GM23248 (cell line): ENCODE measurements at places on chromosomes 12 and 14. TPM values are rescaled to one million over a fixed set of nuclear protein-coding genes. Genes with fewer than 3 reads are reported as not detected.

The NEUROD4 gene
- not detected in 2 replicates for total RNA-seq

The KRT5 gene
- not detected in 2 replicates for total RNA-seq

The NRIP2 gene
- not detected in 2 replicates for total RNA-seq

The ACSS3 gene
- 1.9 and 3.2 TPM in 2 replicates for total RNA-seq

The LRRK2 gene
- 7.0 and 17.1 TPM in 2 replicates for total RNA-seq

The MANSC1 gene
- 2.5 and 12.2 TPM in 2 replicates for total RNA-seq

DNA sequence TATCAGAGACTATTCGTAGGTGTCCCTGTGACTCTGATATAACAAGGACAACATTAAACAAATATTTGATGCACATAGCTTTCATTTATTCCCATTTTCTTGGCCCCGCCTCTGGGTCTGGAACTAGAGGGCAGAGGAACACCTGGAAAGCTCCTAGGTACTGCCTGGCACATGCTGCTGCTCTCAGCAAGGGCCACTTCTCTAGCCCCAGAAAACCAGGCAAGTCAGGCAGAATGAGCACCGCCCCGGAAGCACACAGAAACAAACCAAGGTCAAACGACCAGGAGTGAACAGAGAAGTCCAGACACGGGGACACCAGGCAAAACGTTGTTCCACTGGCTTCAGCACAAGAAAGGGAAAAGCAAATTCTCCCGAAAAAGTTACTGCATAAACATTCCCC lies 76.1 kb downstream of the TTC7B start:
- DNase-seq: no peak

GRCh38 chr12:132604151-132604618 lies 6.2 kb downstream of the LRCOL1 start:
- no peak for DNase-seq

DNA sequence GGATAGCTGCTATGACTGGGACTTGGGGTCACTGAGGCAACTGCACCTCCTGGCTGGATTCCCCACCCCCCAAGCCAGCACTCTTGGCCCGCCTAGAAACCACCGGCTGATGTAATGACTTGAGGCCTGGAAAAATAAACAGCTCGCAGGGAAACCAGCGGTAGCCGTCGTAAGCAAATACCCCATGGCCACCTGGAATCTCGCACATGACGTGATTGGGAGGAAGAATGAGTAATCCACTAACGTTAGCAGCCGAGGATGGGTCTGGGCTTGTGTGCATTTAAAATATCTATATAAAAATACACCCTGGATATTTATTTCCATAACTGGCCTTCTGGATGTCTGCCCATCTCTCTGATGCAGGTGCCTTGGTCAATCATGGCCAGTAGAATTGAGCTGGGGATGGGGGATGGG lies 120.1 kb downstream of the SMOC1 start:
- DNase-seq: peak; percentile 42

DNA sequence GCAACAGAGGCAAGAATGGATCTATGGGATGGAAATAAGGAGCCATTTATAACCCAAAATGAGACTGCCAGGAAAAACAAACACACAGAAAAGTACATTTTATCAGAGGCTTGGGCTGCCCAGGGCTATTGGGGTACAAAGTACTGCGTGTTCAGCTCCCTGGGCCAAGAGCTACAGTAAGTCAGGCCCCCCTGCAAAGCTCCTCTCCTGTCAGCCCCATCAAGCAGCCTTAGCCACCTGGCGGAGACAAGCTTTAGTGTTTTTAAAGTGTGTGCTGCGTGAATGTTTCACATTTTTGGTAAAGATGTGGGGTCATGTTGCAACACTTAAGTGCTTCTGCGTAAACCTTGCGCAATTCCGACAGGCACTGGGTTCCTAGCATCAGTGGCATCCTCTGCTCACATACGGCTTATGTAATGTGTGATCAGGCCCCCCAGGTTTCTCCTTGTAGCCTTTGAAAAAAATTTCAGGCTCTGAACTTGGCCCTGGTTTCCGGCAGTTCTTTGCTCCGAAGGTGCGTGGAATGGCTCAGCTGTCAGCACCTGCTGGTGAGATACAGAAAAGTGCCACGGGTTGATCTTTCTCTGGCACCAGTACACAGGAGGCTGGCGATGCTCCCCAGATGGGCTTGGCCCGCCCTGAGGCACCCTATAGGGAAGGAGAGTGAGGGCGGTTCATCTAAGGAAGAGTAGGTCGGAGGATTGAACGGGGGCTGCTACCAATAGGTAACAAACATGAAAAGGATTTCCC lies 198.7 kb upstream of the EEA1 start:
- peak; percentile 24 for DNase-seq

DNA sequence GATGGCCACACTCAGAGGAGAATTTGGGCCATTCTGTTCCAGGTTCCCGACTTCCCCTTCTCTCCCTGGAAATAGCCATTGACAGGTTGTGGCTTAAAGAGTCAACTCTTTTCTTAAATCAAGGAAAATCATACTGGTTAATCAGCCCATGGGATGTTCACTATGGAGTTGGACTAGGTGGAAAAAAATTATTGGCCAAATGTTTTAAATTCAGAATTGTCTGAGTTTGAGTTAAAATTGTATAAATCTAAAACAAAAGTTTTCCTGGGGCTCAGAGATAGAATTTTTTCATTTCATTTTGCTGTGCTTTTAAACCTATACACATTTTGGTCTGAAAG lies 6.5 kb downstream of the ESRRB start:
- no peak for DNase-seq

DNA sequence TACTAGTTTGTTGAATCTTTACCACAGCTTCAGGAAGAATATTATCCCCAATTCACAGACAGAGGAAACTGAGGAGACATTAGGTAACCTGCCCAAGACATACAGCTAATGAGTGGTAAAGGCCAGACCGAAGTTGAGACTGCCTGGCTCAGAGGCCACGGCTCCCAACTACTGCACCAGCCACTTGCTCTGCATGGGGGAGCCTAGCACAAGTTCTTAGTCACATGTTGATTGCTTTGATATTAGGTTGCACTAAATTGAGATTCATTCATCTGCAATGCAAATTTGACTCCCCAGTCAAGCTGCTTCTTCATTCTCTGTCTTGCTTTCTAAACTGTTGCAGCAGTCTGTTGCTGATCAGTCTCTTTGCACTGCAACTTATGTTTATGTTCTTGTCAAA lies 25.9 kb upstream of the POLR3B start:
- DNase-seq: no peak

- no peak for DNase-seq
These were observed 132.8 kb upstream of the CRY1 start for GRCh38 chr12:107226126-107226525.

DNA sequence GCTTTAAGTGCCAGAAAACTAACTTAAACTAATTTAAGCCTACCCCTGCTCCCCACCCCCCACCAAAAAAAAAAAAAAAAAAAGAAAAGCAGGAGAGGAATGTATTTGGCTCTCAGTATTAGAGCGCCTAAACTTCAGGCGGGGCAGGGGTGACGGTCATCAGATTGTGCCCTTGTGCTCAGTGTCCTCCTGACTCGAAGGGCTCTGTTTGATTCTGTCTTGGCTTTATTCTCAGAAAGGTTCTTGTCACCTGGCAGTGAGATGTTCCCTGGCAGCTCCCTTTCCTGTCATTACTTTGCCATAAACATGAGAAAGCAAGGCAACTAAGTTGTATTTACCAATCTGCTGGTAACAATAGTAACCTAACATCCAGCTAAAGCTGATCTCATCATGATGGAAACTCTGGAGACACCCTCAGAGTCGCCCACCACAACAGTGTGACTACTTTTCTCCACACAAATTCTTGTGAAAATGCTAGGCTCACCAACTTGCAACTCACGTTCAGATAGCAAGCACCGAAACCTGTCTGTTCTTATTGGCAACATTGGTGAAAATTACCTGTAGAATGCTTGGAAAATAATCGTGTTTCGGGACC lies 39.0 kb upstream of the WNK1 start:
- DNase-seq: peak; percentile 44

DNA sequence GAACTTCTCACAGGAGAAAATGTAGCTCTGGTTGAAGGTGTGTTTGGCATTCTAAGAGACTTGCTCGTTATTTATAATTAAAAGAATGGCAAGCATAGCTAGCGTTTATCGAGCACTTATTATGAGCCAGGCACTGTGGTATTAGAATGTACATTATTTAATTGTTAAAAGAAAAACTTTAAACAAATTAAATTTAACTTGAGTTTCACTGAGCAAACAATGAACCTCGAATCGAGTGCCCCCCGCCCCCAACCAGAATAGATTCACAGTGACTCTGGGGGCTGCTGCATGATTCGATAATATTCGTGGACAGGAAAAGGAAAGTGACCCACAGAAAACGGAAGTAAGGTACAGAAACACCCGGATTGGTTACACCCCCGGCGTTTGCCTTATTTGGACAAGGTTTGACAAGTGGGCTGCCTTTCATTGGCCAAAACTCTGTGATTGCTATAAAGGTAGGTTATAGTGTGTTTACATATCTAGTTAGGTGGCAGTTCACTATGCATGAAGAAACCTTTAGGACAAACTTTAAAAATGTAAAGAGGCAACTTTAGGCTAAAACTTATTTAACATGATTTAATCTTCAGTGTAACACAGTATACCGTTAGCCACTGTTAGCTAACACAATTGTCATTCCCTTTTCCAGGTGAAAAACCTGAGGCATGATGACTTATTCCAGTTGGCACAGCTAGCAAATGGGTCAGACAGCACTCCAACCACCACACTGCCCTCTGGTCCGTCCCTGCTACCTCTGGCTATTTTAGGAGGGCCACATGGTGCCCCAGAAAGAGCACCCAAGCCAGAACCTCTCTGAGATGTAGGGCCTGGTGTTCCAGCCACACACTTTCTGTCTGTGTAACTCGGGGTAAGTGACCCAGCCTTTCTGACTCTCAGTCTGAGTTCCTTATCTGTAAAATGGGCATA lies 7.1 kb downstream of the SCNN1A start:
- no peak for DNase-seq

GRCh38 chr14:59481871-59482540 lies 2.2 kb downstream of the L3HYPDH start:
- DNase-seq: peak; percentile 73

GRCh38 chr14:88791629-88792472 lies 902 bp downstream of the EML5 start:
- peak; percentile 18 for DNase-seq

- no peak for DNase-seq
These were observed 113.4 kb downstream of the LGMN start for GRCh38 chr14:92635031-92635430.

GRCh38 chr14:100142073-100143040 lies 17.1 kb downstream of the DEGS2 start:
- no peak for DNase-seq
